ENCODE measurements at places on chromosomes 12 and 14.

DNA sequence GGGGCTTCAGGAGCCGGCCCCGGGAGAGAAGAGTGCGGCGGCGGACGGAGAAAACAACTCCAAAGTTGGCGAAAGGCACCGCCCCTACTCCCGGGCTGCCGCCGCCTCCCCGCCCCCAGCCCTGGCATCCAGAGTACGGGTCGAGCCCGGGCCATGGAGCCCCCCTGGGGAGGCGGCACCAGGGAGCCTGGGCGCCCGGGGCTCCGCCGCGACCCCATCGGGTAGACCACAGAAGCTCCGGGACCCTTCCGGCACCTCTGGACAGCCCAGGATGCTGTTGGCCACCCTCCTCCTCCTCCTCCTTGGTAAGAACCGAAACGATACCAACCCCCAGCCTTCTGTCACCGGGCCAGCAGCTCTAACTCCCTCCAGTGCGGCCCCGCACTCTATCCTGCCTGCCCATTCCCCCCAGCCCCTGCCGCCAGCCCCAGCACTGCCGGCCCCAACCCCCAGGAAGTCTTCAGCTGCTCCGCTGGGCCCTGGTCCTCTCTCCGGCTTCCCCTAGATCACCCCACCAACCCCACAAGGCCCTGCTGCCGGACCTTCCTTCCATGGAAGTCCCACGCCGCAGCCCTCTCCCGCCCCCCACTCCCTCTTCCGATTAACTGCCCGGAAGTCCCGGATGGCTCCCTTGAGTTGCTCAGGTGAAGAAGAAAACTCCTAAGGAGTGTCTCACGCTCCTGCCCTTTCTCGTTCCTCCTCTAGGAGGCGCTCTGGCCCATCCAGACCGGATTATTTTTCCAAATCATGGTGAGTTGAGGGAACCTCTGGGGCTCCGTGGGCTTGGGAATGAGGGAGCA is 693 bp downstream of the LRP10 start:
- DNase-seq, result peak; percentile 89

DNA sequence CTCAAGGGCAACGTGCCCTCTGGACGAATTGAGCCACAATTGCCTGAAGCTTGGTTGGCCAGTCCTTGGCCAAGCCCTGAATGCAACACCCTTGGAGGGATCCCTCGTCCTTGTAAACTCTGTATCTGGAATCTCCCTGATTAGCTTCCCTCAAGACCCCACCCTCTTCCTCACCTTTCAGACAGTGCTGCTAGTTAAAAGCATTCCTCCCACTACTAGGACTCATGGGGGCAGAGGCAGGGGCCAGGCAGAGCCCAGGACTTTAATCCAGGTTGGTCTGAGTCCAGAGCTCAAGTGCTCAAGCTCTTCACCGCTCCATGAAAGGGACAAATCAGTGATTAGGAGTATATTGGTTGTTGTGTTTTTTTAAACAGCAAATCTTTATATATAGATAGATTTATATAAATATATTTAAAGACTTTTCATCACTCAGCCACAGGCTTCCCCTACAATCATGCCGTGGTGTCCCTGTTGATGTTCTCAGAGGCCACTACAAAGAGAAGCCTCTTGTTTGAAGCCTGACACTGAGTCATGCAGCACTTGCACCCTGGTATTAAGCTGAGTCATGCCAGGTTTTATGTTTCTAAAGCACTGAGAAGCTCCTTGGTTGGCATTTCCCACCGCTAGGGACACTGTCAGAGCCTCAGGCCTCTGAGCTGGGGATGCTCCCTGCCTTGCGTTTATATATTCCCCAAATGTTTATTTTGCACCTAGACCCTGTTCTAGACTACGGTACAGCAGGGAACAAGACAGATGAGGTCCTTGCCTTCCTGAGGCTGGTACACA is 53.8 kb upstream of the GSC start:
- DNase-seq, result no peak

GRCh38 chr12:29516431-29516875 is 19.0 kb upstream of the OVCH1 start:
- DNase-seq, result no peak

DNA sequence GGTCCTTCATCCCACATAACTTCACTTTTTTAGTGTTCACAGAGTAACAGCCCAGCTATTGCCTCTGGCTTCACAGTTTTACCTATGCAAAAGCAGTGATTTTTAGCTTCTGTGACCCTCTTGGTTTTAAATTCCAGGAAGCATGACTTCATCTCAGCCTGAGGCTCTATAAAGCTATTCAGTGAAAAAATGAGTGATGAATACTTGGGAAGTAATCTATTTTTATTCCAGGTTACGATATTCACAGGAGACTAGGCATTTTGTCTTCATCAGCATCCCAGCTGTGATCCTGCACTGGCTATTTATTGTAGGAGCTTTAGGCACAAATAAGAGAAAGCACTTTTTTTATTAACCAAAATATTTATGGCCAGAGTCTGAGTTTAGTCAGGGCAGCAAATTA is 164.8 kb downstream of the SNAPC1 start:
- peak; percentile 57 for DNase-seq

DNA sequence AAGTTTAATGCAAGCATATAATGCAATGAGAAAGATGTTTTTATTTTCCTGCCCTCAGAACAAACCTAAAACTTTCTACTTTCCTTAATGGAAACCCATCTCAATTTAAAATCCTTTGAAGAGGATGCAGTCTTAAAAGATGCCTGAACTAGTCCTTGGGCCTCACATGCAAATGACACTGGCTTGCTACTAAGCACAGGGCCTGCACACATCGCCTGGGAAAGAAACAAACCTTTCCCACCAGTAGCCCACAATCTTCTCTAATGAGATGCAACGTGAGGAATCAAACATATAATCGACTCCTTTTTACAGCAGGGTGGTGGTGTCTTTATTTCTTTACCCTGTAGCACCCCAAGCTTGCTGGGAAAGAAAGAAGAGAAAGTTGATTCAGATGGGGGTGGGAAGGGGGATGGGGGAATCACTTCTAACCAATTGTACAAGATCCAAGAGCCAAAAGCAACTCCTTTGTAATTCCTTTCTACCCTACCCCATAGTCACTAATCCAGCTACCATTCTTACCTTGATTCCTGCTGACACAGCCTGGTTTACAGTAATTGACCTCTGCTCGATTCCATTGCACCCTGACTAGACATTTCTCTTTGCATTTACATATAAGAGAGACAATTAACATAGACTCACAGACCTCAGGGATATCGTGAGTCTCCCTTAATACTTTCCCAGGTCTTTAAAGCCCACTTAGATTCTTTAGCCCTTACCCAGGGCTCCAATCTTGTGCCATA is 69.5 kb upstream of the FERMT2 start:
- DNase-seq, result no peak

DNA sequence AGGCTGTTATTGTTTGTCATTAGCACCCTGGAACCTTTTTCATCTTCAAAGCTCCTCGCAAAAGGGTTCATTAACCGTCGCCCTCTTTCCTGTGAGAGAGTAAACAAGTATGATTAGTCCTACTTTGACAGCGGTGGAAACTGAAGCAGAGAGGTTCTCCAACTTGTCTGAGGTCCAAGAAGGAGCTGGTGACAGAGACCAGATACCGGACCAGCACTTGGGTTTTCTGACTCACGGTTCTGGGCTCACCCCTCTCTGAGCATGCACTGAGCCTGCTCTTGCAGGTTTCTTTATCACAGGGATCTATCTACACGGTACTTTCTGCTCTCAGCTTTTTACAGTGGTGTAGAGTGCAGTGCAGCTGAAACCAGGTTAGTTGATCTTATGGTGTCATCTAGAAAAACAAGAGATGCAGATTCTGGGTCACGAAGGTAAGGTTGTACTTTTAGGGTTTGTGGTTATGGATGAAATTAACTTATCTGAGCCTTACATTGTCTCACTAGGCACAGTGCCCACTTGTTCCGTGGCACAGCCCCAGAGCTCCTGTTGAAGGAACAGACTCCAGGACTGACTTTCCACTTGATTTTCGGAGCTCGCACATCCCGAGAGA is 62.1 kb downstream of the PPP2R5C start:
- DNase-seq, result no peak

GRCh38 chr14:99183716-99184115 is 88.3 kb downstream of the BCL11B start:
- no peak for DNase-seq

DNA sequence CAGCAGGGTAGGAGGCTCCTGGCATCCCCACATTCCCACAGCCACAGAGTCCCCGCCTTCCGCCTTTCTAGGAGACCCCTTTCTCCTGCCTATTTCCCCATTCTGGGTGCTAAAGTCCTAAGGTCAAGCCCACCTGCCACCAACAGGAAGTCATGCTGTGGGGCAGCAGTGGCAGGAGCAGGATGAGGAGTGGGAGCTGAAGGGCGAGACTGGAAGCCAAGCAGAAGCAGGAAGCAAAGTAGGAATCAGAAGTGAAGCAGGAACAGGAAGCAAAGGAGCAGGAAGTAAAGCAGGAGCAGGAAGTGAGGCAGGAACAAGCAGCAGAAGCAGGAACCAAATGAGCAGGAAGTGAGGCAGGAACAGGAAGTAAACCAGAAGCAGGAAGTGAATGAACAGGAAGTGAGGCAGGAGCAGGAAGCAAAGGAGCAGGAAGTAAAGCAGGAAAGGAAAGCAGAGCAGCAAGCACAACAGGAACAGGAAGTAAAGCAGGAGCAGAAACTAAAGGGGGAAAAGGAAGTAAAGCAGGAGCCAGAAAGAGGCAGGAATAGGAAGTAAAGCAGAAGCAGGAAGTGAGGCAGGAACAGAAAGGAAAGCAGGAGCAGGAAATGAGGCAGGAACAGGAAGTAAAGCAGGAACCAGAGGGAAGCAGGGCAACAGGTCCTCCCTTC is 38.3 kb upstream of the RIMBP2 start:
- DNase-seq, result no peak

DNA sequence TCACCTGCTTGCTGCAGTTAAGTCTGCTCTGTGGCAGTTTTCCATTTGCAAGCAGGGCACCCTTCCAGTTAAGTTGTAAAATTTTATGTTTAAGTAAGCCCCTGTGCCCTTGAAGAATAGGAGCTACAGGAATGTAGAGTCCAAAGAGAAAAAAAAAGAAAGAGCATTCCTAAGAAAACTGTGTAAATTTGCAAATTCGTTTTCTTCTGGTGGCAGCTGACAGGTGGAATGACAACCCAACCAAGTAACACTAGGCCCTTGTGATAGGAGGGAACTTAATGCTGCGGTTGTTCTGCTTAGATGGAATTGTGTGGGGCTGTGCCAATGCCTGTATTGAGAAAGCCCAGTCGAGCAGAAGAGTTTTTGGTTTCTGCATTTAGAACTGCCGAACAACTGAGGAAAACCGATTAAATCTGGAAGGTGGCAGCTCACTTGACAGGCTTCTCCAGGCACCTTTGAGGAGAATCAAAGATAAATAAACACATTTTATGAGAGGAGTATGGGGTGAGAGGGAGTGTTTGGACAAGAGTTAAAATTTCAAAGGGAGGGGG is 280.0 kb downstream of the RAD51B start:
- DNase-seq, result peak; percentile 24

- peak; percentile 71 for DNase-seq
Observed at GRCh38 chr14:49892301-49892635, 614 bp upstream of the ARF6 start.

GRCh38 chr14:61636779-61637178 is 58.5 kb upstream of the HIF1A start:
- DNase-seq, result no peak

- no peak for DNase-seq
Observed at GRCh38 chr12:45220363-45220931, 4.6 kb downstream of the ANO6 start.

DNA sequence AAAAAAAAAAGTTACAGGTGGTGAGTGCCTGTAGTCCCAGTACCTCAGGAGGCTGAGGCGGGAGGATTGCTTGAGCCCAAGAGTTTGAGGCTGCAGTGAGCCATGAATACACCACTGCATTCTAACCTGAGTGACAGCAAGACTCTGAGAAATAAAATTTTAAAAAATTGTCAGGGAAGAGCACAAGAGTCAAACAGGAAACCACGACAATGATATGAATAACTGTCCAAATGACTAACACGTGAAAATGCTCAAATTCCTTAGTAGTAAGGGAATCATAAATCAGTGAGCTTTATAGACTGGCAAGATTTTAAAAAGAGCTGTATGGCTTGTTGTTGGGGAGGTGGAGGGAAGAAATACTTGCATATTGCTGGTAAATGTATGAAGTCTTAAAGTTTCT is 12.9 kb upstream of the ASPG start:
- peak; percentile 7 for DNase-seq

DNA sequence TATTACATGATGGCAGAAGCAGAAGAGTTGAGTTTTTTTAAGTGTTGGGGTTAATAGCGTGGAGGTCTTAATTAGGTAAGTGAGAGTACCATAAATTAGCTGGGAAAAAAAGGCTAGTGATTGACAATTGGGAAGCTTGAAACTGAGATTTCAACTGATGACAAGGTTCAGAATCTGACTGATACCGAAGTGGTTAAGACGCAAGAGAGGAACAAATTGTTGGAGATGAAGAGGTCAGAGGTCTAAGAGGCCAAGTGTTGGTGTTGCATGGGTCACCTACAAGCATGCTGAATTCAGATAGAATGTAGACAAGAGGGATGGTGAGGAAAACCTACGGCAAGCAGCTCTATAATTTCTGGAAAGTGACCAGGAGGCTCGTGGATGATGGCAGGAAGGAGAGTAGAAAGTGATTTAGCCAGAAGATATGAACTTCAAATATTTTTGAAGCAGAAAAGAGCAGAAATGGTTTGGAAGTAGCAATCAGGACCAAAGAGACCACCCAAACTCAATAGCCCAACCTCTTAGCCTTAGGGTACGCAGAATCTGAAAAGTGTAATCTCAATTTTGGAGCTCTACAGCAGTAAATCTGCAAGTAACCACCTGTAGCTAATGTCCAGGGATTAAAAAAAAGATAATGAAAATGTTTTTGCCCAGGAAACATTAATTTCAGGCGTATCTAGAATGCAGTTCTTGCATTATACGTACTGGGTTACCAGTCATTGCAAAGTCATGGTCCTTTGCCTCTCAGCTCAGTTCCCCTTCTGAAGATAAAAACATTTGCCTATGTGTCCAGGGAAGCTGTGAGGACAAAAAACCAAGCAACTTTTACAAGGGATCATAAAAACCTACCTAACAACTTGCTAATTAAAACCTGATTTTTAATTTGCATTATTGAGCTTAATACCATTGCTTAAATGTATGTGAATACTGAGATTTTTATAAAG is 1.7 kb upstream of the TMPO start:
- DNase-seq, result no peak

- DNase-seq, result no peak
Observed at GRCh38 chr14:76676539-76676938, 84.7 kb upstream of the VASH1 start.

DNA sequence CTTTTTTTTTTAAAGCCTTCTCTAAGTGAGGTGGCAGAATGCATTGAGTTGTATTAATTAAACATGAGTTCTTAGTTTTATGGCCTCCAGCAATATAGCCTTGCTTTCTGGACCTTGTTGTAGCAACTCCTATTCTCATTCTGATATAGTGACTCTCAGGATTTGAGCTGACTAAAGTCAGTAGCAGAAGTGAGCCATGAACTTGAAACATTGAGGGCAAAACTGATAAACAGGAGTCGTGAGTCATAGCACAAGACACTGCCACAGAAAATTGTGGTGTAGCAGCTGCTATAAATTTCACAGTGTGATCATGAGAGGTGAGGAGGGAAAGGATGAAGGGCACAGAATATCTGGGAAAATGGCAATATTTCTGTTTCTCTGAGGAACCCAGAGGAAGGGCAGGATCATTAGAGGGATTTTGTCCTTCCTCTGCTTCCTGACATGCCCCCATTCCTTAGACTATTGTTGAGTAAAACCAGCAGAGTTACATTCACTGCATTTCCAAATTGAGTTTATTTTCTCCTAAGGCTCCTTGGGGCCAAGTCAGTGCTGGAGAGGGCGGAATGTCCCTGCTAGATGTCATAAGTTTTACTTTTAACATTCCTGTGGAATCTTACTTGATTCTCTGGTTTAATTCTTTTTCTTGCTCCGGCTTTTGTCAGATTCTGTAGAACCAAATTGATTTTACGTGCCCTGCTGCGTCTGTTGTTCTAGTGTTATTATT is 7.5 kb downstream of the KLRG1 start:
- DNase-seq, result peak; percentile 2

Measured in kidney glomerular epithelial cell (primary cell).